ENCODE measurements at places on chromosomes 5 and 9. TPM values are rescaled to one million over a fixed set of nuclear protein-coding genes. Genes with fewer than 3 reads are reported as not detected.

Gene NOTCH1
- total RNA-seq = 35.2 TPM

Gene PRSS3
- total RNA-seq = 5.2 TPM

Gene BARHL1
- total RNA-seq = 19.3 TPM

Gene DAB2IP
- total RNA-seq = 17.1 TPM

Gene CFAP157
- total RNA-seq = 0.27 TPM

Gene FBP1
- total RNA-seq = not detected
